ENCODE measurements at places on chromosomes 3 and 15.

DNA sequence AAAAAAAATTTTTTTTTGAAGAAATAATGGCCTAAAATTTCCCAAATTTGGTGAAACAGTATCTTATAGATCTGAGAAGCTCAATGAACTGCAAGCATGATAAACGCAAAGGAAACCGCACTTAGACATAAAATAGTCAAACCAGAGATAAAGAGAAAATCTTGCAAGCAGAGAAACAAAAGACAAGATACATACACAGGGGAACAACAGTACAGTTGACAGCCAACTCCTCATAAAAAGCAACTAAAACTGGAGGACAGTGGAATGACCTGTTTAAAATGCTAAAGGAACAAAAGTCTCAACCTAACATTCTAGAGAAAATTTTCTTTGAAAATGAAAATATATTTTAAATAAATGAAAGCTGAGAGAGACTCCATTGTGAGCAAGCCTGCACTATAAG, 107.5 kb downstream of the RASA2 start:
- no peak for DNase-seq

- DNase-seq: no peak
Observed at GRCh38 chr3:120304616-120305015, 19.6 kb upstream of the GPR156 start.

- DNase-seq: no peak
Observed at GRCh38 chr3:195078891-195079440, 192.0 kb downstream of the XXYLT1 start.

GRCh38 chr3:187261541-187261969, 30.0 kb downstream of the MASP1 start:
- DNase-seq: no peak

GRCh38 chr15:93986400-93986984, 244.9 kb upstream of the MCTP2 start:
- DNase-seq: no peak

DNA sequence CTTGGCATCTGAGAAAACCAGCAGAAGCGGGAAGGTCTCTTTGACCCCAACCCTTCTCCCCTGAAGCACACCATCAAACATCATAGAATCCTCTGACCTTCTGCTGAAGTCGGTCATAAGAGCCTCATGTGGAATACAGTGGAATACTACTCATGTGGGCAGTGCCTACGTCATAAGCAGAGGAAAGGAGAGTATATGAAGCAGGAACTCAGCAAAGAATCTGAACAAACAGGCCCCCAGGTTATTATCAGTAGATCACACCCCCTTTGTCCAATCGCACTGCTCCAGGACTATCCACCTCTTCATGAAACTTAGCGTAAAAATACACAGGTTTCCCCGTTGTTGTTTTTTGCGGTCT, 394.1 kb upstream of the PROK2 start:
- DNase-seq: no peak

DNA sequence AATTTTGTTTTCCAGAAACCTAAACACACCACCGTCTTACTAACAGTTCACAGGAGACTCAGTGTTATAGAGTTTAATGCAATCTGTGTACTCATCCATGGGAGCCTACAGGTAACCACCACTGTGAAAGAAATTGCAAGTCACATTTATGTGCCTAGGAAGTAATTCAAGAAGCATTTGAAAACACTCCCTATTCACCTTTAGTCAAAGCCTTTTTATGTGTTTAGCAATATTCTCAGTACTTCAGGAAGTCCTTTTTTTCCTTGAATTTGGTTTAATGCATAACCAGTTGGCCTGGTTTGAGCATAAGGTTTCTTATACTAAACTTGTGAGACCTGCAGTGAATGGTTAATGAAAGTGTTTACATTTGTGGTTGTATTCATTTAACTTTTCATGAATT, 346.1 kb downstream of the CHST2 start:
- no peak for DNase-seq

DNA sequence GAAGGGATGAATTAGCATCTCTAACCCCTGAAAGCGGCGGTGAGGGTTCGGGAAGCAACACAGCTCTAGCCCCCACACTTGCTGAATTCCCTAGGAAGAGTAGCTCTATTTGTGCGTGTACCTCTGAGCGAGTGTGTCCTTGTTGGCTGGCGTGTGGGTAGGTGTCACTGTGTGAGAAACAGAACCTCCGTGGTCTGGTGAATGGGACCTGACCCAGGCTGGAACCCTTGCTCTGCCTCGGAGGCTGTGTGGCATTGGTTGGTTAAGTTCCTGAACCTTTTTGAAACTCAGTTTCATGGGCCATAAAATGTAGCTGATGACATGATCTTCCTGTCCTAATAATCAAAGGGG, 414 bp upstream of the TMEM115 start:
- no peak for DNase-seq

DNA sequence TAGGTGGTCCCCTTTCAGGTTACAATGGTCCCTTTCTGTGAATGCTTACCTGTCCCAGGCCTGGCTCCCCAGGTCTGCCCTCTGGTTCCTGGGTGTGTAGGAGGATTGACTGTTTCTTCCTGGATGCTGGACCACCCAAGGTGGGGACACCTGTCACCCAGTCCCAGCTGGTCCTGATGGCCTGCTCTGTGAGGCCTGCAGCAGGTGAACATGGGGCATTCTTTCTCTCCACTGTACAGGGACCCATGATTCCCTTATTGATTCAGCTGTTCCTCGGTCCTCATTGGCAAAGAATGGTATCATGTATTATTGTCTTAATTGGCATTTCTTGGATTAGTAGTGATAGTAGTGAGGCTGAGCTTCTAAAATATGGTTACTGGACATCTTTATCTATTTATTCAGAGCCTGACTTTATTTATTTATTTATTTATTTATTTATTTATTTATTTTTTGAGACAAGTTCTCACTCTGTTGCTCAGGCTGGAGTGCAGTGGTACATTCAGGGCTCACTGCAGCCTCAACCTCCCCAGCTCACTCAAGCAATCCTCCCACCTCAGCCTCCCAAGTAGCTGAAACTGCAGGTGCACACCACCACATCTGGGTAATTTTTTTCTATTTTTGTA, 8.8 kb upstream of the DNAJA4 start:
- no peak for DNase-seq

DNA sequence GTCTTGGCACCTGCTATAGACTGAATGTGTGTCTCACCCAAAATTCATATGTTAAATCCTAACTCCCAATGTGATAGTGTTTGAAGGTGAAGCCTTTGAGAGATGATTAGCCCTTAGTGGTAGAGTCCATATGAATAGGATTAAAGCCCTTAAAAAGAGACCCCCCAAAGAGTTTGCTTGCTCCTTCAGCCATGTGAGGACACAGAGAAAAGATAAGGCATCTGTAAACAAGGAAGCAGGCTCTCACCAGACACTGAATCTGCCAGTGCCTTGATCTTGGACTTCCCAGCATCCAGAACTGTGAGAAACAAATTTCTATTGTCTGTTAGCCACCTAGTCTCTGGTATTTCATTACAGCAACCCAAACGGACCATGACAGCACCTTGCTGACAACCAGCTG, 16.6 kb downstream of the KPNA1 start:
- DNase-seq: no peak

DNA sequence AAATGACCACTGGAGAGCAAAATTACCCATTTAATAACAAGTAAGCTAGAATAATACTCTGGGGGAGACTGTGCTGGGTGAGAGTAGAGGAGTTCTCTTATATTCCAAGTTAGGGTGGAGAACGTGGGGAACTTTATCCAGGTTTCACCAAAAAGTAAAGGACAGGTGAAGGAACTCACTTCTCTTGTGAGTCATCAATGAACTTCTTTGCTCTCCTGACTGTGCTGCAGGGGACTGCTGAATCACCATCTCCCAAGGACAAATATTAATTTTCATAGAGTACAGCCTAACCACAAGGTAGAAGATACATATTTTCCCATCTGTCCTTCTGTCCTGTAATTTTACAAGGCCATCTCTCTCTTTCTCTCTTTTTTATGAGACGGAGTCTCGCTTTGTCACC, 8.3 kb upstream of the PDCD6IP start:
- no peak for DNase-seq

- no peak for DNase-seq
Observed at GRCh38 chr15:52317022-52317421, 21.4 kb upstream of the MYO5C start.

DNA sequence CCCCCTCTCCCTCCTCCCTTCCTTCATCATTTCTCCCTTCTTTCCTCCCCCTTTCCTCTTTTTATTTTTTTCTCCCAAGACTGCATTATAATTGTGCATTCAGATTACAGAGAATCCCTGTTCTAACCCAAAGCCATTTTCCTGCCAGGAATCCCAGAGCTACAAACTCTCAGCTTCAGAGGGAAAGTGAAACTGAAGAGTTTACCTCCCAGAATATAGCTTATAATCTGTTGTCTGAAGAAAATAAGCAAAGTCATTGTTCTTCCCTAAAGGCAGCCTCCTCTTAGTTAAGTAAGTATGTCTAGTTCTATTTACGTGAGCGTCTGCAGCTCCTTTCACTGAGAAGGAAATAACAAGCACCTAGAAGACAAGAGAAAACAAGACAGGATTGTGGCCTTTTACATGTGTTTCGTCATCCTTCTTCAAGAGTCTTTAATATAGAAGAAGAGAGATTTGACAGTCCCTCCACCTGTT, 97.2 kb downstream of the CHST2 start:
- DNase-seq: no peak

DNA sequence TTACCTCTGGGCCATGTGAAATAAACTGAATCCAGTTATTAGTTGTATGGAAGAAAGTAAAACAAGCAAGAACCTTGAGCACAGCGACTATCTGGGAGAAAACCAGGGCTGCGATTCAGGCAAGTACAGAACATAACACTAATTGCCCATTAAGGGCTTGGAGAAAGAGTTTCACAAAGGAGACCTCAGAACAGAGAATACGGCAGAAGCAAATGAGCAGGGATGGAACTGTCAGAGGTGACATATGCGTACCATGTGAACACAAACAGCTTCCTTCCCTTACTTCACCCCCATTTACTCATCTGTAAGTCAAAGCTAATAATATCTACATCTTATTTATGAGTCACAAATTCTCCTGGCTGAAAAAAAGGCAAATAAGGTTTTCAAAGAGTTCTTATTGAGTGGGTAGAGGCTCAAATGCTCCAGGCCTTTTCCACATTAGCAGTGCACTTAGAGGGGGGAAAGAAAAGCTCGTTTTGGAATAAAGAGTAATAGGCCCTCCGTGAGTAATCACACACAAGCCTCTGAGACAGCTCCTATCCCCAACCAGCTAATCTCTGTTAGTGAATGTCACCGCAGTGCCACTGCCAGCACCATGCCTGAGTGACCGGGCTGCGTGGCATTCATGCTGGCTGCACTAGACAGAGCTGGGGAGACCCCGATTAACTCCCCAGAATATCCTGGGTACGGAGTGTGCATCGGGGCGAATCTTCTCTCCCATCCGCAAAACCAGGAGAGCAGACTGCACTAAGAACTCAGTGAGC, 2.6 kb downstream of the PCSK6 start:
- no peak for DNase-seq

DNA sequence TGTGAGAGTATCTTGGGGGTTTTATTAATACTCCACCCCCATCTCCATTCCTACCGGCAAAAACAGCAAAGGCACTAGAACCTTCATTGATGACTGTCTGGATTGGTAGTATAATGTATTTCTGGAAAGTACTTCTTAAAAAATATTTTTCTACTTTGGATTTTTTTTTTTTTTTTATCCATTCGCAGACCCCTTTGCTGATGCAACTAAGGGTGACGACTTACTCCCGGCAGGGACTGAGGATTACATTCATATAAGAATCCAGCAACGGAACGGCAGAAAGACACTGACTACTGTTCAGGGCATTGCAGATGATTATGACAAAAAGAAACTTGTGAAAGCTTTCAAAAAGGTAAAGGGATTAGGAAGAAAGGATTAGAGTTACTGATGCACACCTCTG, 1.2 kb downstream of the EIF1B start:
- no peak for DNase-seq

DNA sequence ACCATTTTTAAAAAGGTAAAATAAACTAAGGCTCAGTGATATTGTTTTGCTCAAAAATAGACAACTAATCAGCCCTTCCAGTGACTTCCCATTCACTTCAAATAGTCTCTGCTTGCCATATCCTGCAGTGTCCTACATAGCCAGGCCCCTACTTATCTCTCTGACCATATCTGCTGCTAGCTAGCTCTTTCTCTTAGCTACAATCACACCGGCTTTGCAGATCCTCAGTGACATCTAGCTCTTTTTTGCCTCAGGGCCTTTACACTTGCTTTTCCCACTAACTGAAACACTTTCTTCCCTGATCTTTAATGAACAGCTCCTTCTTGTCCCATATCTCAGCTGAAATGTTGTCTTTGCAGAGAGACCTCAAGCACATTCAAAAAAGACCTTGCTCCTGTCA, 161.3 kb downstream of the IL5RA start:
- no peak for DNase-seq

- no peak for DNase-seq
Observed at GRCh38 chr3:51578238-51578637, 39.7 kb downstream of the RAD54L2 start.

DNA sequence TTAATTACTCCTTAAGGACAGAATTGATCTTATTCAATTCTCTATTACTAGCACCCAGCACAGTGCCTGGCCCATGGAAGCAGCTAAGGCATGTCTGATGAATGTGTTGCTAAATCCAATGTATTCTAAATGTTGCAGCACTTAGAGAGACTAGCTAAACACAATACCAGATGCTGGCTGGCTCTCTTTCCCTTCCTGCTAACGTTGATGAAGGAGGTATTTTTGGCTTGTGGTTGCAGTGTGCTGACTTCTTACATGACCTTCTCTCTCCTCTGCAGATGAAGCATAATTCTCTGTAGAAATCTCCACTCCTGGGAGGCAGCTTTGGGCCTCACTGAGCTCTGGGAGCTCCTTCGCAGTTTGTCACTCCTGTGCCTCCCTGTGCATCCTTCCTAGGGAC, 183.6 kb downstream of the PEX5L start:
- no peak for DNase-seq

GRCh38 chr15:100247228-100248225, 94.2 kb downstream of the ADAMTS17 start:
- DNase-seq: no peak

GRCh38 chr15:69060744-69061143, 46.2 kb downstream of the NOX5 start:
- DNase-seq: no peak

- no peak for DNase-seq
Observed at GRCh38 chr3:65545429-65545828, 493.3 kb downstream of the MAGI1 start.

DNA sequence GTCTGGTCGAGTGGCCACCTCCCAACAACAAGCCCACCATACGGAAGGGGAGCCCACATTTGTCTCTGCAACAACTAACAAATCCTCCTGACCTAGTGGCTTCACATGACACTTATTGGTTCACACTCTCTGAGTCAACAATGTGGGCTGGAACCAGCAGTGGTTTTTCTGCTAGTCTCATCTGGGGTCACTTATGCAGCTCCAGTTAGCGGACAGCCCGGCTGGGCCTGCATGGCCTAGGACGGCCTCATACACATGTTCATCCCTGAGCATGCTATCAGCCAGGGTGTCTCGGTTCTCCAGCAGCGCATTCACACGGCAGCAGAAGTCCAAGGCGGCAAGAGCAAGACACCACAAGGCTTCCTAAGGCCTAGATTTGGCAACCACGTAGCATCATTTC, 281.7 kb downstream of the XXYLT1 start:
- DNase-seq: no peak

- no peak for DNase-seq
Observed at GRCh38 chr3:141367038-141367730, 1.1 kb upstream of the ZBTB38 start.

All from HuH-7 (cell line).